Amniotic stem cell (primary cell): ENCODE measurements at places on chromosomes 7 and 10.

DNA sequence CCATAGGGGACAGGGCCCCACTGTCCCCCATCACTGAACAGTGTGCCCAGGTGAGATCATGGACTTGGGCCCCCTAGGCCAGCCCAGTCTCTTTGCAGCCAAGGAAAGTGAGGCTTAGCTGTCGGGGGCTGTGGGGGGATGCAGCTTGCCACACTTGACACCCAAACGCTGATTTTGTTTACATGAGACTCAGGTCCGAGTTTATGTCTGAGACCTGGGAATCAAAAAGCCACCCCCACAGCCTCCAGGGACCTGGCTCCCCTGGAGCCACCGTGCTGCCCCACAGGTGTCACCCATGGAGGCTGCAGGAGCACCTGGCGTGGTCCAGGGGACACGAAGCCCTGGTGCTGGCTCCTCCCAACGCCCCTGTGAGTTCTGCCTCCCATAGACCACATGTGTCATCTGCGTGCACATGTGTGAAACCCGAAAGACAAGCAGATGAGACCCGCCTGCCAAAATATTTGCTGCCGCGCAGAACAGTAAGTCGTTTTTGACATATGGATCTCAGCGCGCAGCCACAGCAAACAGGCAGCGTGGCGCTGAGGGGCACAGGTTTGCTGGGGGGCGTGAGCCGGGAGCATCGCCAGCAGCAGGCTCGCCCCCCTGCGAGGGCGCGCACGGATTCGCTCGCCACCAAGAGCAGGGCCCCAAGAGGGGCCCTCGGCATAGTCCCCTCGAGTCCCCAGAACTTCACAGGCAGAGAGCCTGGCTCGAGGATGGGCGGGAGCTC lies 112.3 kb downstream of the LHPP start:
- no peak for DNase-seq

- DNase-seq, result no peak
Measured at GRCh38 chr7:7944619-7945282, 23.8 kb upstream of the GLCCI1 start.

DNA sequence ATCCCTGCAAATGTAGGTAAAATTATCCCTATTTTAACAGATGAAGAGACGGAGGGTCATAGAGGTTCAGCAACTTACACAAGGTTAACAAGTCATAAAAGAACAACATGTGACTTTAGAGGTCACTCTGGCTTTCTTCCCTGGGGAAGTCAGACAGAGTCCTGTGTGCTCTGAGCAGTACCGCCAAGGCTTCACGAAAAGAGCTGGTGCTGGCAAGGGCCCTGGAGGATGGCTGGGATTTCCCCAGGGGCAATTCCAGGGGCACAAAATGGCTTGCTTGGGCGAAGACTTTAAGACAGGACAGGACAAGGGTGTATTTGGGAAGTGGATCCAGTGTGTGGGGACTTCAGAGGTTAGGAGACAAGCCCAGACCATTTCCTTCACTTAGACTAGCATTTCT lies 144.1 kb downstream of the PIP4K2A start:
- no peak for DNase-seq

GRCh38 chr10:125054669-125055268 lies 105.6 kb downstream of the CTBP2 start:
- DNase-seq, result no peak
